ENCODE measurements at places on chromosomes 7 and 10.
A peak's percentile ranks its signal among the peaks of the same experiment; 100 is the strongest.

DNA sequence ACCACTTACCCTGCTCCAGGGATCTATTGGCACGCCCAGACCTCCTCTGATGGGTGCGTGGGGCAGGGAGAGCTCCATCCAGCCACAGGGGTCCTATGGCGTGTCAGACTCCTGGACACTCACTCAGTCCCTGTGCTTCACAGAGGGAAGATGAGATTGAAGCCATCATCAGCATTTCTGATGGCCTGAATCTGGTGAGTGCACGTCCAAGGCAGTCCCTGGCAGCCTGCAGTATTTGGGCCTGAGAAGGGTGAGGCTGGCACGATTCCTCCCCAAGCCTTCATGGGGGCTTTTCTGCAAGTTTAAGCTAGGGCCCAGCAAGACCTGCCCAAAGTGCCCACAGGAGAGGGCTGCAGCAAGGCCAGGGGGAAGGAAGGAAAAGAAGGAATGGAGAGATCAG is 3.3 kb downstream of the CDHR1 start:
- no peak for DNase-seq

DNA sequence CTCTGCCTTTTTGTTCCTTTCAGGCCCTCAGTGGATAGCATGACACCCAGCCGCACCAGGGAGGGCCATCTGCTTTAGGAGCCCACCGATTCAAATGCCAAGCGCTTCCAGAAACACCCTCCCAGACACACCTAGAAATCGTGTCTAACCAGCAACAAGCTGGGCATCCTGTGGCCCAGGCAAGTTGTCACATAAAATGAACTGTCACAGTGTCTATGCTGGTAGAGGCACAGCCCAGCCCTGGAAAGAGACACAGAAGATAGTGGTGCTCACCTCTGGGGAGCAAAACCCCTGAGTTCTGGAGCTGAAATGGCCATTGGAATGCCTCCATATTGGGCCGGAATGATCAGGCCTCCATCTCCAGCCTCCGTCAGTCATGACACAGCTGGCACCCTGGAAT is 38.9 kb downstream of the ECHDC3 start:
- no peak for DNase-seq

DNA sequence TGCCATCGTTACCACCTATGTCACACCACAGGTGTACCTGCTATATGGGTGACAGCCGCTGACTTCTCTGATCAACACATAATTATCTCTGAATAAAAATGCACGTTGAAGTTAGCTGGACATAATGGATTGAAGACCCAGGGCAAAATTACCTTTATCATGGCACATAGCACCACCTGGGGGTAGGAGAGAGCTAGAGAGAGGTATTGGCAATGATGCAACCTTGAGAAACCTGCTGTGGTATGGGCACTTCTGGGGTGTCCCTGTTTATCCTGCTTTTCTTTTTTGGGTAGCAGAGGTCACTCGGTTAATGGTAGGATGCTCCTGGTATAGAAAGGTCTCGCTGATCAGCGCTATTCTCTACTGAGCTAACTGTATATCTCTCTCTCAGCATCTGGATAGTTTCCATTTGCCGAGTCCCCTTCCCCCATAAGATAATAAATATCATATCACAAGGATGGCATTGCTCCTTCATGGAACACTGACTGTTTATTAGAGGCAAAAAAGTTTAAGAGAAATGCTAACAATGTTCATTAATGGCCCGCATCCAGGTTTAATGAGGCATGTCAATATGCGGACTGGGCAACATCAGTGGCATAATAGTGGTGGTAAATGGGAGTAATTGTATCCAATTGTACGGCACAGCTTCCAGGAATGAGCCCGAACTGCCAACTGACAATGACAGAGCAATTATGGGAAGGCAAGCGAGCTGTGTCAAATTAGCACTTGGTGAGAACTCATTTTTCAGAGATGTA is 323.1 kb downstream of the TFEC start:
- DNase-seq = no peak

- DNase-seq = peak; percentile 26
Measured at GRCh38 chr7:137953043-137953664, 48.7 kb downstream of the CREB3L2 start.

- DNase-seq = no peak
Measured at GRCh38 chr7:24502135-24502488, 71.1 kb upstream of the PALS2 start.

DNA sequence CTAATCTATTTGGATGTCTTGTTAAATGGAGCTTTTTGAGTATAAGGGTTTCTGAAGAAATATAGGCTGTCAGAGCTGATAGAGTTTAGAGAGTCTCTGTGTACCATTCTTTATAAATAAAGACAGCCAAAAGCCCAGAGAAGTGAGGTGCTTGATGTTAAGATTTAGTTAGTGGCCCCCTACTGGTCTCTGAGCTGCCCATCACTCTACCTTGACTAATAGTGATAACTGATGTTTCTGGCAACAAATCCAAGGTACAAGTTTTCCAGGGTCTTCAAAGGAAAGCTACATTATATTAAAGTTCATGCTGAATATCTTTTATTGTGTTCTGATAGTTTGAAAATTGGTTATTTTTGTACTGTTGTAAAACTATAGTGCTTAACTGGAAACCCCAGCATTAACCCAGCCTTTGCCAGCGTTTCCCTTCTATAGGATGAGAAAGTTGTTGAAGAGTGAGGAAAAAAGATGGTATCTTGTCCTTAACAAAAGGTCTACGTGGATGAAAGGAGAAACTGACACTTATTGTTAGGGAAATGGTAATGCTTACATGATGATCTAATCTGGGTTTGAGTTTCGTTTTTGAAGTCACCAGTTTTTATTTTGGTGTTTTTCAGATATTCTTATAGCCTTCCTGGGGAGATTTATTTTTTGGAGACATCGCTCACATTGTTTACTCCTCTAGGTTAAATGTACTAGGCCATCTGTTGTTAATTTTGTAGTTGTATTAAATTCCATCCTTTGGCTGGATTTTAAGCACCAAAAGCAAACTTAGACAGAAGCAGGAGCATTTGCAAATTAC is 79.0 kb downstream of the AUTS2 start:
- no peak for DNase-seq

DNA sequence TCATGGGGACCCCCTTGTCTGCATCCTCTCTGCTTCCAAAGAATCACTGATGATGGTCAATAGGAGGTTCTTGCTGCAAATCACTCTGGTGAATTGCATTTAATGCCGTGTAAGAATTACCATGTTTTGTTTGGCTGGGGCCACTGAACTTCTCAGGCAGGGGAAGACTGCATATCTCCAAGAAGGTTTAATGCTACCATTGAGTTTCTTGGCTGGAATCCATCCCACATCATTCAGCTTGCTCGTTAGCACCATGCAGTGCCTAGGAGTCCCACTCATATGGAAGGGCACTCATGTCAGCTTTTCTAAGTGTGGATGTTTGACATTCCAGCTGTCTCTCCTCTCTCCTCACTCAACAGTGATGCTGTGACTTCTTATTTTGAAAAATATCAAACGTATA is 50.2 kb upstream of the BAMBI start:
- DNase-seq = no peak

Measured in NCI-H2227 treated with DMSO at 0.1 percent for 48 hours (cell line).